ENCODE measurements at places on chromosomes 6 and 20. TPM values are rescaled to one million over a fixed set of nuclear protein-coding genes. Genes with fewer than 3 reads are reported as not detected.

Gene CEP162
- 5.0 TPM for polyA plus RNA-seq

Gene ABT1
- 17.8 TPM for polyA plus RNA-seq

Gene BPI
- polyA plus RNA-seq: not detected

Gene RFX6
- 0.01 TPM for polyA plus RNA-seq

Gene ME1
- 19.2 TPM for polyA plus RNA-seq

Gene RAMACL
- polyA plus RNA-seq: 0.16 TPM

Gene MOXD1
- 9.0 TPM for polyA plus RNA-seq

Gene PIGT
- polyA plus RNA-seq: 40.9 TPM

Gene PEX3
- polyA plus RNA-seq: 16.5 TPM

Gene SLC26A8
- 0.04 TPM for polyA plus RNA-seq

Gene DLK2
- polyA plus RNA-seq: 11.3 TPM

Gene DEF6
- polyA plus RNA-seq: 38.6 TPM

Gene PACSIN1
- 0.04 TPM for polyA plus RNA-seq

Gene FOXF2
- polyA plus RNA-seq: 2.3 TPM

Gene PRKN
- polyA plus RNA-seq: 0.28 TPM
